Activated T-cell treated with anti-CD3 and anti-CD28 coated beads, Interleukin-2, amount 50 U/mL, for 72 hours (primary cell): ENCODE measurements at places on chromosomes 4 and X.

DNA sequence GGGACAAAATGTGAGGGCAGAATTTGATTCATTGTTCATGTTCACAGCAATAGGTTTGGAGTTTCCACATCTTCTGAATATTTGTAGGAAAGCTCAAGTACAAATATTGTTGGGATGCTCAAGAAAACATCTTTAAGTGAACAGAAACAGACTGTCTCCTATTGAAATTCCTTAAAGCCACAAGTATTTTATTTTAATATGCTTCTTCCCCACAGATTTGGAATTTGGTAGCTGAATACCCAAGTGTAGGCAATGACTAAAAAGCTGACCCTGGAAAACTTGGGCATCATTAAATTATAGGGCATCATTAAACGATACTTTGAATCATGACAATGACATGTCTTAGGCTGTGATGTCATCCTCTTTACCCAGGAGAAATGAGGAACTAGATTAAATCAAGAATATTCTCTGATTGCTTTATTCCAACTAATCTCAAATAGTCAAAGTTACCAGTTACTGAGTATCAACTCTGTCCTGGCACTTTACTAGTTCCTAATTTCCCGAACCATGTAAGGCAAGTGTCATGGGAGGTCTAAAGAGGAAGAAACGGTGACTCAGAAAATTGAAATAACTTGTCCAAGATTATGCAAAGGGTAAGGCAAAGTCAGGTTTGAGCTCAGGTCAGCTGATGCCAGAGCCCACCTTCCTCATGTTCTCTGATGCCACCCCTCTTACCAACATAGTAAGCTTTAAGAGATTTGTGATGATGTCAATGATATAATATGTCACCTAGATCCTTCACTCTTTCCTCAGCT lies 223.1 kb upstream of the LEF1 start:
- no peak for DNase-seq

DNA sequence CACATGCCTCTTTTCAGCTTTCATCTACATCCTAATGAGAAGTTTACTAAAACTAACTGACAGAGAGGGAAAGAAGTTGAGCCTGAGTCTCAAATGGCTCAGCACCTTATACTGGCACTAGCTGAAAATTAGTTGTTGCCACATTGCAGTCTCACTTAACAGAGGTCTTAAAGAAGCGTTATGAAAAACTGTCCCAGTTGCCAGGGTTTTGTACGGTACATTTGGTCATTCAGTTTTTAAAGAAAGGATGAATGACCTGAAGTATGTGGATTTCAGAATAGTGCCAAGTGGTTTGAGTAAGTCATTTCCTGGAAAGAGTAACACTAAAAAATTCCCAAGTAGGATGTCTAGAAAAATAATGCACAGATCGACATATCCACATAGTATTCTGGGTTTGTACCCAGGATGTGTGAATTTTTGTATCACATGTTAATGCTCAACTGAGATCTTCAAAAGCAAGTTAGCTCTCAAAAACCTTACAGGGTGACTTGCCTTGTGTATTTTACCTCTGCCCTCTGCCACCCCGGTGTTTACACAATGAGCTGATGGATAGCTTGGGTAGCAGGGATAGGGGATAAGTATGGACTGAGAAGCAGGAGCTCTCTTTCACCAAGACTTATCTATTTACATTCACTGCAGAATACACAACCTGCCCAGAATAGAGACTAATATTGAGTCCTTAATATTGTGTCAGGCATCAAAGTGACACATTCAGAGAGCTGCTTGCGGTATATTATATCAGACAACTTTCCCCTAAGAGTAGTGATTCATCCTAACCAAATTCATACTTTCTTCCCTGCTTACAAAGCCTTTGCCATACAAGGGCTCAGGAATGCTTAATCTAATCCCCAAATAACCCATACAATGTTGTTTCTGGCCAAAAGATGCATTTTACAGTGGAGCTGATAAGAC lies 1075.7 kb upstream of the PABPC4L start:
- DNase-seq = no peak

GRCh38 chr4:1369091-1369450 lies 22.1 kb downstream of the UVSSA start:
- DNase-seq = no peak

GRCh38 chr4:83152746-83153145 lies 38.2 kb upstream of the PLAC8 start:
- DNase-seq = no peak

GRCh38 chrX:8233091-8233490 lies 62.0 kb upstream of the VCX2 start:
- no peak for DNase-seq

DNA sequence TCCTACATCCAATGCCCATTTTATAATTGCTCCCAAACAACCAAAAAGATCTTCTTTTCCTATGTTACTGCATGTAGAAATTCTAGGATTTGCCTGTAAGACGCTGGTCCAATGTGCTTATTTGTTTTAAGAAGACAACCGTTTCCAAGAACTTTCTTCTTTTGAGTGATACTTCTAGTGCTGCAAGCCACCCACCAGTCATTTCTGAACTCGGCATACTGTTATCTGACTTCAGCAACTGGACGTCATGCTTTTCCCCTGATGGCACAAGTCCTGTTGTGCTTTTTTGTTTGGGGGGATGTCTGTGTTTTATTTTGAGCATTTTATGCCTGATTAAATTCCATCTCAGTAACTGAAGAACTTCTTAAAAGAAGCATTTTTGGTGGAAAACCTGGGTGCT lies 16.0 kb upstream of the RAP1GDS1 start:
- no peak for DNase-seq

DNA sequence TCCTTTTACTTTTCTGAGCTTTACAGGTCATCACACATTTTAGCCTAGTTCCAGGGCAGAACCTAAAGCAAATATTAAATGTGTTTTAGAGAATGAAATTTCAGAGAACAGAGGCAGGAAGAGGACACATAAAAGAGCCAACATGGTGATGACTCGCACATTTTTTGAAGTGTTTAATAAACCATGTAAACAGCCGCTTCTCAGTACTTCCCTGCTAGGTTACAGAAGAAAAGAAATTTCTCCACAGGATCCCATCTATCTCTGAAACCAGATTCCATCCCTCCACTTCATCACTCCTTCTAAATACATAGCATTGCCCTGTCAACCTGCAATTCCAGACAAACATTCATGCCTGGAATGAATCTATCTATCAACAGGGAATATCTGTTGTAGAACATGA lies 949.5 kb upstream of the PCDH7 start:
- DNase-seq = no peak

DNA sequence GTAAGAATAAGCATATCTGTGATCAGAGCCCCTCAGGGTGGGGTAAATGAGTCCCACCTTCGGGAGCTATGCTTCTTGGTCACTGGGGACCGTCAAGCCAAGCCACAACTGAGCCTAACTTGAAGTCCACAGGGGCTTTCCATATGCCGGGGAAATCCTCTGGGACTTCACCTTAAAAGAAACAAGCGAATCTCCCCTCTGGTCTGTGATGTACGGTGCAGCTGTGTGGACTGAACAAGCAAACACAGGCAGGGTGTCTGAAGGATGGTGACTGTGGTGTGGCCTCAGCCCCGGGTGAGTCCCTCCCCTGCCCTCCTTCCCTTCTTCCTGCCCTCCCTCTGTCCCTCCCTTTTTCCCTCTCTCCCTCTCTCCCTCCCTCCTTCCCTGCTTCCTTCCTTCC lies 29.7 kb upstream of the PPP2R2C start:
- no peak for DNase-seq

GRCh38 chrX:123959281-123960063 lies 2.0 kb upstream of the STAG2 start:
- DNase-seq = peak; percentile 12

GRCh38 chr4:173403051-173403450 lies 4.1 kb upstream of the SCRG1 start:
- DNase-seq = no peak

DNA sequence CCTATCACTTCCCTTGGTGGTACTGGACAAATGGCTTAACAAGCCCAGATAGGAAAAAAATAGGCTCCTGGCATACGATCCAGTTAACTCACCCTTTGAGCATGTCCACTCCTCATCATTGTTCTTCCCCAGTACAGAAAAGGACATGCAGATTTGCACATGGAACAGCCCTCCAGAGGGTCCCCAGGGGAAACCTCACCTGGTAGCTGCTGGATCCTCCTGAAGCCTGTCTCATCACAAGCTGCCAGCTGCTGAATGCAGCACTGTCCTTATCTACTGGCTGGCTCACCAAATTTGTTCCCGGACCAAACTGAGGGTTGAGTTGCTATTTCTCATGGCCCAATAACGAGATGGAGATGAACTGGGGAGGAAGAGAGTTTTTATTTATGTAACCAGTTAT lies 49.4 kb downstream of the SERTM2 start:
- DNase-seq = no peak

DNA sequence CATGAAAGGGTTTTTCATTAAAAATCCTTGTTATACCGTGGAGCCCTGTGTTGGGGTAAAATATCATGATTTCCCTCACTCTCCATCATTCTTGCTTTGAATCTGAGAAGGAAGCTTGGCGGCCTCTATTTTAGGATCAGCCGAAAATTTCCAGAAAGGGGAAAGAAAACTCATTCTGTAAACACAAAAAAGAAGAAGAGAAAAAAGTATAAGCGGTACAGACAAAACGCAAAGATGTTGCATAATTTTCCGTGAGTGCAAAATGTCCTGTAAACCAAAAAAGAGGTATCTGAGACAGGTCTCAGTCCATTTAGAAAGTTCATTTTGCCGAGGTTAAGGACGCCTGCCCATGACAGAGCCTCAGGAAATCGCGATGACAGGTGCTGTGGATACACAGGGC lies 5.3 kb downstream of the CSF2RA start:
- DNase-seq = no peak

DNA sequence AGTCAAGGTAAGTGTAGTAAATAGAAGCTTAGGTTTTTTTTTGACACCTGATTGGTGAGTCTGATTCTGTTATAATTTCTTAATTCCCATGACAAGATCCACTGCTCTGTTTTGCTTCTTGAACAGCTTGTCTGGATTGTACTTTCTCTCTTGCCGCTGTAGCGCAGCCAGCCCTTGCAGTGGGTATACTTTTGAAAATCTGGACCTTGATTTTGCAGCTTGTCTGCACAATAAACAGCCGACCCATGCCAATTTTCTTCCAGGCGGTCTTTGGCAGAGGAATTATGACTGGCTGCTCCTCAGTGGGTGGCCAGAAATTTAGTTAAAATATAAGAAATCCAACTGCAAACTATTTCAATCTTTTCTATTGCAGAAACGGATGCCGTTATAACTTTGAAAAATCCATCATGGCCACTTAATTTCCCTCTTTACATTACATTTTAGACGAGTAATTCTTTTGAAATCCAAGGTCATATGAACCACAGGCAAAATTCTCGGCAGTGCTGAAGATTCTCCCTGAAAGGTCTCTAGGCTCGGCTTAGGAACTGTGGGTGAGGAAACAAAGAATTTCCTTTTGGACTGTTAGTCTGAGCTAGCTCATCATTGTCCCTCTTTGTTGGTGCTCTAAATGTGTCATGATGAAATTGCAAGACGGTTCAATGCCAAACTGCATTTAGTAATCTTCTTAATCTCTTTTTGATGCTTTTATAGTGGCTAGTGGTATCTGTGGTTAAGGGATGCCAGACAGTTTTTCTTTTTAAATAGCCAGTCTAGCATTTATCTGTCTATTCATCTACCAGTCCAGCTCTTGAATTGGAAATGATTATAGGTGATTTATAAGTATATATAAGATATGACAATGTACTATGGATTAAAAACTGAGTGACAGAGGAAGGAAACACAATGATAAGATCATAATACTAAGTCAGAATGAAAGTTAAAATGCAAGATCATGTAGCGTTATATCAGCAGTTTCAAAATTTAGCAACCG lies 31.5 kb upstream of the PTTG2 start:
- DNase-seq = no peak

GRCh38 chrX:106927700-106928099 lies 7.5 kb downstream of the CLDN2 start:
- no peak for DNase-seq

DNA sequence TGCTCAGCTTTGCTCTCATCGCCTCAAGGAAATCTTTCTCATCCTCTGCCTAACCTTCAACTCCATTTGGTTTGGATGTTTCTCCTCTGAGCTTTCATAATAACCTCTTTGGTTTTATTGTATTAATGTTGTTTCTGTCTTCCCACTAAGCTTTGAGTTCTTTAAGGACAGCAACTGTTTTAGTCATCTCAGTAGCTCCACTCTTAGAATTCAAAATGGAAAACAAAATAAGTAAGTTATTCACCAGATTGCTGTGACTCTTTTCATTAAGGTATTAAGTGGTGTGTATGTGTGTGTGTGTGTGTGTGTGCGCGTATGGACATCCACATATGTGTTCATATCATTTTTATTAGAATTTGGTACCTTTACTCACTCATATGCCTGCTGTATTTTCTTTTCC lies 279.2 kb upstream of the BOD1L1 start:
- DNase-seq = no peak

DNA sequence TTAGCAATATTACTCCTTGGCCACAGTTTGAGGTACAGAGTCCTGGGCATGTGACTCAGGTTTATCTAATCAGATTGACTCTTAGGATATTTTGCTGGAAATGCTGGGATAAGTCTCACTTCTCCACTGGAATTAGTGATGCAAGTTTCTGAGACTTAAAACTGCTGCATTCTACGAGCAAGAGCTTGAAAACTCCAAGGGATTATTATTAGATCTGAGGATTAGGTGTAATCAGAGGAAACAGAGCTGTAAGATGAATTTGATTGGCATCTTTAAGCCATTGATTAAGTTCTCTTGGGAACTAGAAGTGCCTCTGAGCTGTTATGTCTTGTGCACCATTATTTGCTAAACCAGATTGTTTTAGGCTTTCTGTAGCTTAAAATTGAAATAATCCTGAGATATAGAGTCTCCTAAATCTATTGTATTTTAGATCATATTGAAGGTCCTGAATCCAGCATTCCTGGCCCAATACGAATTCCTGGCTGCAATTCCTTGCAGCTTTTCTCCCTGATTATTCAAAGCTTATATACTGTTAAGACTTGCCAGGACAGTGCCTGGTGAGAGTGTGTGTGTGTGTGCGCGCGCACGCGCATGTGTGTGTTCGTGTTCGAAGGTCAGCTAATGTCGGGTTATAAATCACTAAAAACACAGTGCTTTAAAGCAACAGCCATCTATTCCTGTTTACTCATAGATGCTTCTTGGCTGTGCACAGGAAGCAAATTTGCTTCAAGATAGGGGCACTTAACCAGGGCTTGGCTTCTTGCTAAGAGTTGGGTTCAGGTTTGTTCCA lies 735.1 kb downstream of the STIM2 start:
- no peak for DNase-seq

GRCh38 chr4:90425893-90426292 lies 298.7 kb downstream of the CCSER1 start:
- DNase-seq = no peak
